ENCODE measurements at places on chromosomes 3 and 15.

DNA sequence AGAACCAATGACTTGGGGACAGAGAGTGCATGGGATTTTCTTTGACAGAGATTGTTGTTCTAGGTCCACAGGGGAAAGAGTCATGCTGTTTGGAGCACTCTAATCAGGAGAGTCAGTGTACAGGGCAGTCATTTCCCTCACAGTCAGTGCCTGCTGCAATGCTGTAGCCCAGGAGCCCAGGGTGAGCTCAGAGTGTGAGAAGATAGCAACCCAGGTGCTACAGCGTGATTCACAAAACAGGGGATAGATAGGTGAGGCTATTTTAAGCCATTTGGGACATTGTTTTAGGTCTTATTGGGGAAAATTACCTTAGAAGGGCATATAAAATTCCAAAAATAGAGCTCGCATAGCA is 37.3 kb downstream of the LNP1 start:
- DNase-seq = no peak

GRCh38 chr15:80501476-80501875 is 97.3 kb downstream of the ARNT2 start:
- no peak for DNase-seq

DNA sequence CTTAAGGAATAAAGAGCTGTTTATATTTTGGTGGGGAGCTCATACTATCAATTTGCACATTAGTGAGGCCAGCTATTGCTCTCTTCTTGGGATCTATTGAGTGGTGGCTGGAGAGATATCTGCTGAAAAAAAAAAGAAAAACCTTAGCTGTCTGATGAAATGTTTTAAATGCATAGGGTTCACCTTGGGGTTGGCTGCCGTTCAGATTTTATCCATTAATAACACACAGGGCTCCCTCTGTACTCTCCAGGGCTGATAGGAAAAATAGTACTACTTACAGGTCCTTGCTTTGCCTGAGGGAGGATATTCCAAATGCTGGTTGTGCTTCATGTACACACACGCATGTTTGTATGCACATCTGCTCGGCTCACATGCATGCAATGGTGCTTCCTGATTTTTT is 803.7 kb downstream of the MCTP2 start:
- DNase-seq = no peak

- DNase-seq = no peak
These were observed 1.8 kb downstream of the PML start for GRCh38 chr15:73996267-73996666.

DNA sequence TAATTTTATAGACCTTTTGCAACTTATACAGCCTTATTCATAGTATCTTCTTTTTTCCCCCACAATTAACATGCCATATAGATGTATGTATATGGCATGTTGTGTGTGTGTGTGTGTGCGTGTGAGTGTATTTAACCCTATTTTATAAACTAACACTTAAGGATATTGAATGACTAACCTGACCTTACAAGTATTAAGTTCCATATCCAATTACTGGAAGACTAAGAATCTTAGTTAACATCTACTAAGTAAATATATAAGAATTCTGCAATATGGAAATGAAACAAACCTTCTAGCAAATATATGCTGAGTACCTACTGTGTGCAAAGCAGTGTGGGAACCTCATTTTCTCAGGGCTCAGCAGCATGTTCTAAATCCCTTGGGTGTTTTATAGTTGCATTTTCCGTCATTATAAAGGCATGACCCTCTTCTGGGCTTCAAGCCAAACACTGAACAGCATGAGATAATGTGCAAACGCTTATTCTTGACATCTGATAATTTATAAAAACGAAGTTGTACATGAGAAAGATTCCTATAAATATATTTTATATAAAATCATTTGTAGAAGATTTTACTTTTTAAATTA is 105.5 kb downstream of the NLGN1 start:
- DNase-seq = no peak

GRCh38 chr3:166123576-166123975 is 286.4 kb upstream of the BCHE start:
- no peak for DNase-seq

- DNase-seq = no peak
These were observed 715 bp downstream of the MCCC1 start for GRCh38 chr3:183098536-183099025.

All from stimulated activated CD4-positive, alpha-beta T cell treated with anti-CD3 and anti-CD28 coated beads, Interleukin-4, amount 100 ng/mL, for 1 hour (primary cell).